GM12892 (cell line): ENCODE measurements at places on chromosomes 13 and 19.

- DNase-seq, result no peak
Measured at GRCh38 chr19:50204811-50205675, 1.6 kb downstream of the MYH14 start.

GRCh38 chr19:10334588-10335351 lies 1.4 kb upstream of the RAVER1 start:
- peak; percentile 8 for DNase-seq

- no peak for DNase-seq
Measured at GRCh38 chr19:18214779-18215433, 11.1 kb upstream of the RAB3A start.

- DNase-seq, result no peak
Measured at GRCh38 chr13:80558074-80558473, 217.1 kb upstream of the SPRY2 start.

GRCh38 chr19:39390751-39391437 lies at the start of the genes MED29 and PAF1:
Gene MED29 (plus strand): TSS chr19:39391378. CDS start chr19:39391423, 45 bp downstream.
Gene PAF1 (minus strand): TSS chr19:39391106. CDS start chr19:39390864, 242 bp downstream.
- peak; percentile 98 for DNase-seq
